ENCODE measurements at places on chromosomes 6 and 20. TPM values are rescaled to one million over a fixed set of nuclear protein-coding genes. Genes with fewer than 3 reads are reported as not detected.

Gene PTGIS
- 1.9 TPM for total RNA-seq

Gene COL9A3
- 43.0 TPM for total RNA-seq

Gene PBOV1
- total RNA-seq = not detected

Gene DNAH8
- total RNA-seq = not detected

Gene RIMS1
- total RNA-seq = 1.8 TPM

DNA sequence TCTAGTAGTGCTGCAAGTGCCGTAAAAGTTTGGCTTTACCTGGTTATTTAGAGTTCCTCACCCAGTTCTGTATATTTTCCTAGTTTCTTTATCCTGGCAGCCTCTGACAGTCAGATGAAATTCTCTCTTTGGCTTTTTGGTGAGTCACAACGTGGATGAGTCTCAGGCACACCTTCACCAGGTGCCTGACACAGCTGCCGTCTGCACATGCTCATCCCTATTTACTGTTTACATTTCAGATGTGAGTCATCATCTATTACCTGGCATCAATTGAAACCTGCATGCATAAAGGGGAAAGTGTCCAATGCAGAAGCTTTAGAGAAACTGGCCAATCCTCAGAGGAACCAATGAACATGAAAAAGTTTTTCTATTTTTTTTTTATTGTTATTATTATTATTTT is 33.3 kb upstream of the ADGRF4 start:
- no peak for DNase-seq

DNA sequence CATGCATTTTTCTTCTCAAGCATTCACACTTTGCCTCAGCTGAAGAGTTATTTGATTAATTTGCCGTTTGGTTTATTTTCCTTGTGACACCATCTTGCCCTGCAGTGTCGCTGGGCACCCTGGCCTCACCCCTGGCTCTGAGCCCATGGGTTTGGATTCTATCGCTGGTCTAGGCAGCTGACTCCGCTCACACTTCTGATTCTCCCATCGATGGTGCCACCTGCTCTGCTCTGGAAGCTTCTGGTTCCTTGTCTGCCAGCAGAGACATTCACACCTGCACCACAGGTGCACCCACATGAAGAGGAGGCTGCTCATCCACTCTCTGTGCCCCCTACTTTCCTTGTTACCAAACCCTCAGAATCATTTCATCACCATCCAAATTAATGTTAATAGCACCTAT is 291.6 kb upstream of the CDH4 start:
- DNase-seq = no peak

- DNase-seq = peak; percentile 33
Observed at GRCh38 chr6:139373154-139373927, 1.1 kb downstream of the CITED2 start.

GRCh38 chr6:52570291-52570700 is 6.6 kb downstream of the TRAM2 start:
- peak; percentile 77 for DNase-seq

DNA sequence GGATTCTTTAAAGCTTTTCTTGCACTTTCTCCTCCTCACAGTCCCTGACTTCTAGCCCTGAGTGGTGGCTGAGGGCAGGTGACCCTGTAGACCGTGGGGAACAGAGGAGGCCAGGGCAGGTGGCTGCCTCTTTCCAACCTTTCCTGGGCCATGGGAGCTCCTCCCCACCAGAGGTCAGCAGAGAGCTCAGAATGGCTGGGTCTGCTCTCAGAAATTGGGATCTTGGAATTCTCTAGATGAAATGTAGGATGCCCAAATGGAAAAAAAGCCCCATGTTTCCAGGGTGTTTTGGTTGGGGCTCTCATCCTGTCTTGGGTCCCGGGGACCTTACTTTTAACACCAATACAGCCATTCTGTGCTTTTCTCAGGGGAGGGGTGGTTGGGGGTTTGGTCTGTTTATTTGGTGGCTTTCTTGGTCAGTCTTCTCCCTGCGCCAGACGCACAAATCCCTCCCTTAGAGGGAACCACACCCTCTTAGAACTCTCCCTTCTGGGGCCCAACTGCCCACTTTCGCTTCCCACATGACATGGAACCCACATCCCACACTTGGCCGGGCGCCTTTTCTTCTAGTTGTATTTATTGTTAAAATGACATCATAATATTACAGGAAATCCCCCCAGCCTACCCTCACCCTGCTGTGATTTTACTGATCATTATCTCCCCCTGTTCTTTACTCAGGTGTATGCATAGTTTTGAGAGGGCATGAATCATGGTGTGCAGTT is 17.9 kb downstream of the GNAS start:
- DNase-seq = no peak

DNA sequence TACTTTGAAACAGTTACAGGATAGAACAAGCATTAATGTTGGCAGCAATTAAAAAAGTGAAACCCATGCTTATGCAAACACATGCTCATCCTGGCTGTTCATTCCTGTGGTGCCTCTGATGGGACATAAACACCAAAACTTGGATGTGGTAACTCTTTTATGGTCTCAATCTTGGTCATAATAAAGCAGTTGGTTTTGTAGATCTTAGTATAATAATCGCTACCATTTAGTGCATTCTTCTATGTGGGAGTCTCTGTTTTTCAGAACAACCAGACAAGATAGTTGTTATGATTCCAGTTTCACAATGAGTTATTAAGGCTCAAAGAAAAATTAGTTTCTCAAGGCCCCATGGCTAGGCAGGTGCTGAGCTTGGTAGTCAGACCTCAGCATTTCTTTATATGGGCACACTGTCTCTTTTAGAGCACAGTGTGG is 184.0 kb downstream of the UTRN start:
- DNase-seq = no peak

DNA sequence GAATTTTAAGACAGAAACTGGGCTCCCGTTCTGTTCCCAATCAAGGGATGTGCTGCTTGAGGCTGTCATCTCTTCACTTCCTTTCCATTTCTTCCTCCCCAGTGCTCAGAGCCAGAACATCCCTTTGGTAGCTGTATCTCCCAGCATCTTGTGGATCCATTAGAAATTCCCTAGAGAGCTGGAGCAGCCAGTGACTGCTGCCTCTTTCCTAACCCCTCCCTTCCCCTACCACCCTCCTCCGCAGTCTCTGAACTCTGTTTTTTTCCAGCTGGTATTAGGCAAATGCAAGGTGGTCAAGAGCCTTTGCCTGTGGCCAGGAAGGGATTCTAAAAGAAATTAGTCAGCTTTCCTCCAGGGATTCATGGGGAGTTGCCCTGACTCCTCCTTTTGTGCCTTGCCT is 208.0 kb downstream of the EYA2 start:
- no peak for DNase-seq

DNA sequence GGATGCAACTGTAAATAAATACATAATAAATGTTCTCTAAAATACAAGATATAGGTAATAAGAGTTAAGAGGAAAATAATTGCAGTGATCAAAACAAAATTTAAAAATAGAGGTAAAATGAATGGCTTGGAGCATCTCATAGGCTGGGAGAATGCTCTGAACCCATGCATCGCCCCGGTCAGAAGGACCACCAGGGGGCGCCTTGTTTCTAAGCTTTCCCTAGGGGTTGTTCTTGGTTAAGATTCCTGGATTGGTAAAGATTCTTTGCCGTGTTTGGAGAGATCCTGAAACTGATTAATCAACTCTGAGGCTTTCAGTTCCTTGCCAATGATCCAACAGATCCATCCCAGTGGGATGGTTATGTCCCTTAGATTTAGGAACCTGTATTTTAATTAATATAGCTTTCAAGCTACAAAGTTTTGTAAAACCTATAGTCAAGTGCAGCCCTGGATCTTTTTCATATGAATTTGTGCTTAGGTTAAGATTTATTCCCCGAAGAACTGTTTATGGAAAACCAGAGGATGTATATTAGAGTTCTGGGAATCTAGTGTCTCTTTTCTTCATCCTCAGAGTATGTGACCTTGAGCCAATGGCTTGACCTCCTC is 45.3 kb upstream of the PRELID3B start:
- peak; percentile 6 for DNase-seq
